ENCODE measurements at places on chromosomes 7 and 10.

DNA sequence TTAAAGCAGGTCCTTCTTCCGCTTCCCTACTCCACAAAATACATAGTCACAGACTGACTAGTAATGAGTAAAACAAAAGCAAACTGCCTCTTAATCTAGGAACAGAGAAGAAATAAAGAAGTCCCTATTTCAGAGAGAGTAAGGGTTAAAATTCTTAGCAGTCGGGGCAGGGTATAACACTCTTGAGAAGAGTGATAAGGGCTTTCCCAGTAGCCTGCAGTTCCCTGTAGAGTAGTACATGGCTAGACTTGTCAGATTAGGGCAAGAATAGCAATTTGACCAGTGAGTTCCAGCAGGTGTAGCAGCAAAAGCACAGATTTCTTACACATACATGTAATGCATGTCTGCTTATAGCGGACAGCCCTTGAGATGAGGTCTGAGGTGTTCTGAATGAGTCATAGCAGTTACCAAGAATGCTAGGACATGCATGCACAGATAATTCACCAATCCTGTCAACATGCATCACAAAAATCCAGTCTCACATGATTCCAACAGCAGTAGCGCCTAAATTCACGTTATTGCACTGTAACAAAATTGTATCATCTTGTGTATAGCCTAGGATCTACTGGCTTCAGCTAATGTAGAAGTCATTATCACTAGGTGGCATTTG lies 40.7 kb downstream of the BTRC start:
- DNase-seq, result no peak

DNA sequence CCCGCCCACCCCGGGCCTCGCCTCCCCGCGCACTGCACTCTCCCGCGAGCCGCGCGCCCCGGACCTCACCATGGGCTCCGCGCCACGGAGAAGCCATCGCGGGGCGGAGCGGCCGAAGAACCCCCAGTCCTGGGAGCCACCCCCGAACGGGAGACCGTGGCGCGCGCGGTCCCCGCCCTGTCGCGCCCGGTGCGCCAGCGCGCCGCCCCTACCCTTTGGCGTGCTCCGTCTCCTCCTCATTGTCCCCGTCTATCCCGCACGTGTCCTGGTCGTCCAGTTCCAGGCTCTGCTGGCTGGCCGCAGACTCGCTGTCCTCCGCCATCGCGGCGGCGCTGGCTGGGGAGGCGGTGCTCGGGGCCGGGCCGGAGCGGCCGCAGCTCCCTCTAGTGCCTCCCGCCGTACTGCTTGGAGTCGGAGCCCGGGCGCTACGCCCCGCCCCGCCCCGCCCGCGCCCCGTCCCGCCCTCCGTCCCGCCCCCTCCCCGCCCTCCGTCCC lies at the start of gene NMT2:
NMT2 (minus strand) TSS at position 403 of the 495 bp plus-strand sequence; CDS start at position 322, 81 bp downstream.
- DNase-seq, result no peak

DNA sequence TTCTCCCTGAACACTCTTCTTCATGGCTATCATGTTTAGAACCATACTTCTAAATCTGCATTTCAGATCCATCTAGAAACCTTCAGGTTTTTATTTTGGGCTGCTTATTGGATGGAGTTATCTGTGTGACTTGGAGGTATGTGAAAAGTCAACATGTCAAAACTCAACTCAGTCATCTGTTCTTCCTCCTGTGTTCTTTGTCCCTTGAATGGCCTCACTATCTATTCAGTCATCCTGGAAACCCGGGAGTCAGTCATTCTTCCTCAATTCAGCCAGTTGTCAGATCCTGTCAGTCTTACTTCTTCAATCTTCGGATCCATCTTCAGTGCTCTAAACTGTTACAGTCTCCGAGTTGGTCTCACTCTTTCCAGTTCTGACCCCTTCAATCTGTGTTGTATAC lies 52.2 kb downstream of the VKORC1L1 start:
- DNase-seq, result no peak

- peak; percentile 94 for DNase-seq
Measured at GRCh38 chr10:62082729-62083411, 181.4 kb downstream of the ARID5B start.

DNA sequence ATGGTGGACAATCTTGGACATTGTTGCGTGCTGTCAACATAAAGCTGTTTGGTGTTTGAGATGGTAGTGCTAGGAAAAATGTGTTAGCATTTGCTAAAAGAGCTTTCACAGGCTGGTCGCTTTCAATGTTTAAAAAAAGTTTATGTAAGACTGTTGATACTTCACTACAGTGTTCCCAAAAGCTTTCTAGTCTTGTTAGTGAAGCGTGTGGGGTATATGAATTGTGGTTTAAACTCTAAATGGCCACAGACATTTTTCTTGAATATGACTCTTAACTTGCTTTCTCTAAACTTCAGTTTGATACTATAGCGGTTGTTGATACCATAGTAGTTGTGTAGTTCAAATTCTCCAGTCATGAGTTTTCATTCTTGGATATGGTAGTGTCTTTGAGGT lies 44.9 kb downstream of the MCU start:
- DNase-seq, result no peak

DNA sequence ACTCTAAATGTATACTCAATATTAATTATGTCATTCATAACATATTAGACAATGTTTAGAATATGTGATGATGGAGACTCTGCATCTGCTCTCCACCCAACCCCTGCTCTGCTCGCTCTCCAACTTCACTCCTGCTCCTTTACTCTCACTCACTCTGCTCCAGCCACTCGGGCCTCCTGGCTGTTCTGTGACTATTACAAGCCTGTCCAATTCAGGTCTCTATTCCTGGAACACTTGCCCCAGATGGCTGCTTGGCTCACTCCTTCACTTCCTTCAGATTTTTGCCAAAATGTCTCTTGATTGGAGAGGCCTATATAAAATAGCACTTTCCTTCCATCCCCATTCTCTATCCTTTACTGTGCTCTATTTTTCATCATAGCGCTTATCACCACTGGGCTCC lies 84.8 kb downstream of the HBP1 start:
- no peak for DNase-seq

- DNase-seq, result no peak
Measured at GRCh38 chr7:138784692-138785091, 13.1 kb upstream of the TMEM213 start.

DNA sequence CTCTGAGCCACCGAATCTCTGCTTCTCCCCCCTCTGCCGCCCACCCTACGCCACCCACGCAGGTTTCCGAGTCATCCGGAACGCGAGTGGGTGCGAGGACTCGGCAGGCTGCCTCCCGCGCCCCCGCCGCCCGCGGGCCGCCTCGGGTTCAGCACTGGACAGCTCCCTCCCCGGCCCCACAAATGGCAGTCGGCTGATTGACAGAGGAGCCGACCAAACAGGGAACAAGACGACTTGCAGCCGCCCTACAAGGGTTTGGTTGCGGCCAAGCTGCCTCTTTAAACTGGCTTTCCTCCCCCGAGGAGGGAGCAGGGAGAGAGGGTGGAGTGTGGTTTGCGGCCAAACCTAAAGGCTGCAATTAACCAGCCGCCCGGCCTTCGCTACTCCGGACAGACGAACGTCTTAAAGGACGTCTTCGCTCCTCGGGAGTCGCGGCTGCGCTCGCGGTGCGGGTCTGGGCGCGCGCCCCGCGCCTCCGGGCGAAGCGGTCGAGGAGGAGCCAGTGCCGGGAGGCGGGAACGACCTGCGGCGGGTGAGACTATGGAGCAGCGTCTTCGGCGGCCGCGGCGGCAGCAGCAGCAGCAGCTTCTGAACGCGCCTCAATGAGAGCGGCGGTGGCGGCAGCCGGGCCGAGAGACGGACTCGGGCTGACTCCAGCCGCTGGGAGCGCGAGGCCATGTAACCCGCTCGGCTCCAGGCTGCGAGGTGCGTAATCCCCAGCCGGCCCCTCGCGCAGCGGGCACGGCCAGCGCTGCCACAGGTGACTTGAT lies at the start of gene GPR158:
GPR158 (plus strand) TSS at position 541 of the 770 bp plus-strand sequence. CDS start 420 bp downstream, outside the sequence.
- DNase-seq, result no peak

DNA sequence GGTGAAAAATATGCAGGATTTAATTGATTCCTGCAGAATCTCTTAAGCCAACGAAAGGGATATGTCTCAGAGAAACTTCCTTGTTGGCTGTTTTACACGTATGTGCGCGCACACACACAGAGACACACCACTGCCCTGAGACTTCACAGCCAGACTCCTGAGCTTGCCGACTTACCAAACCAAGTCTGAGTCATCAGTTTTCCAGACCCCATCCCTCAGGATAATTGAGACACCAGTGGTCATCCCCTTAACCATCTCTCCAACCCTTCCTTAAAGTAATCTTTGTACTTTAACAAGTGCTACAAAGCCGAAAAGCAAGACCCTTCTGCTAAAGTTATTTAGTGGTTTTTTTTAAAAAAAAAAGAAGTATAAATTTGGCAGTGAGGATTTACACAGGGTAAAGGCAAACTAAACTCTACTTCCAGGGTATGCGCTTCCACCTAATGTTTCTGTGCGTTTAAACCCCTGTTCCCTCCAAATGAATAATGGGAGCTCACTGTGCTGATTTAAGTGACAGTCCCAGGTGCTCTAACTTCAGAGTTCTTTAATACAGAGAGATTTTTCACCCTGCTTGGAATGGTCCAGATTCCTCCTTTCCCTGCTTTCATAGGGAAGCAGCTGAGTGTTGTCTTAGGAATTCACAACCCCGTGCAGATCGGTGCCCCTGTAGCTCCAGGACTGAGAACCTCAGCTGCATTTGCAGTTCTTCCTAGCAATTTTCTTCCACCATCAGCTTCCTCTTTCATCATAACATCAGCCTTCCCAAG lies 198.5 kb downstream of the INHBA start:
- no peak for DNase-seq

DNA sequence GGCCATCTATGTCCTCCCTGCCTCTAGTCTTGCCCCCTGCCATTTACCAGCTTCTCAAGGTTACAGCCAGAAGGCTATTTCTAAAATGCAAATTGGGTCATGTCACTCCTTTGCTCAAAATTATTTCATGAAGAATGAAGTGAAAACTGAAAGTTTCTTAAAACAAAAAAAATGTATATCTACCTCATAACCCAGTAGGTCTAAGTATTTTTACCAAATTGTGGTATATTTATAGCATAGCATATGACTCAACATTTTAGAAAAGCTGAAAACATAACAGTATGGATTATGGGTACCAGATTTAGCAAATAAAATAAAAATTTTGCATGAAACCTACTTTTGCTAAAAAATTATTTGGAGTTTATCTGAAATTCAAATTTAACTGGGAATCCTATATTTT lies 78.4 kb downstream of the SLC16A9 start:
- no peak for DNase-seq

- no peak for DNase-seq
Measured at GRCh38 chr7:557558-557881, 37.9 kb upstream of the PDGFA start.

DNA sequence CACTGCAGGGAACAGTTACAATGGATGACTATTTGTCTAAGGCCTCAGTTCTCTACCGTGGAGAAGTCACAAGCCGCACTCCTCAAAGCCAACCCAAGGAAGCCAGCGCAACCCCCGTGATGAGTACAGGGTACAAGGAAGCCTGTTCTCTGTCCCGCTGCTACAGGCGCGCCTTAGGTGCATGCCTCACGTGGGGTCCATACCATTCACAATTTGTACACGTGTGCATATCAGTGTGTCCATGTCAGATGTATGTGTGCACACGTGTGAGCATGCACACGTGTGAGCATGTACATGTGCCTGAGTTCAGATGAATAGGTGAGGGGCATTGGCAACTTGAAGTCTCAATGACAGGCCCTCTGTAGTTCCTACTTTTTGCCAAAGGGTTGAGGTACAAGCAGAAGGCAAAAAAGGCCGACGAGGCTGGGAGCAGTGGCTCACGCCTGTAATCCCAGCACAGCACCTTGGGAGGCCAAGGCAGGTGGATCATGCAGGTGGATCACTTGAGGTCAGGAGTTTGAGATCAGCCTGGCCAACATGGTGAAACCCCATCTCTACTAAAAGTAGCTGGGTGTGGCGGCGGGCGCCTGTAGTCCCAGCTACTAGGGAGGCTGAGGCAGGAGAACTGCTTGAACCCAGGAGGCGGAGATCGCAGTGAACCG lies 62.8 kb downstream of the CTBP2 start:
- DNase-seq, result no peak

DNA sequence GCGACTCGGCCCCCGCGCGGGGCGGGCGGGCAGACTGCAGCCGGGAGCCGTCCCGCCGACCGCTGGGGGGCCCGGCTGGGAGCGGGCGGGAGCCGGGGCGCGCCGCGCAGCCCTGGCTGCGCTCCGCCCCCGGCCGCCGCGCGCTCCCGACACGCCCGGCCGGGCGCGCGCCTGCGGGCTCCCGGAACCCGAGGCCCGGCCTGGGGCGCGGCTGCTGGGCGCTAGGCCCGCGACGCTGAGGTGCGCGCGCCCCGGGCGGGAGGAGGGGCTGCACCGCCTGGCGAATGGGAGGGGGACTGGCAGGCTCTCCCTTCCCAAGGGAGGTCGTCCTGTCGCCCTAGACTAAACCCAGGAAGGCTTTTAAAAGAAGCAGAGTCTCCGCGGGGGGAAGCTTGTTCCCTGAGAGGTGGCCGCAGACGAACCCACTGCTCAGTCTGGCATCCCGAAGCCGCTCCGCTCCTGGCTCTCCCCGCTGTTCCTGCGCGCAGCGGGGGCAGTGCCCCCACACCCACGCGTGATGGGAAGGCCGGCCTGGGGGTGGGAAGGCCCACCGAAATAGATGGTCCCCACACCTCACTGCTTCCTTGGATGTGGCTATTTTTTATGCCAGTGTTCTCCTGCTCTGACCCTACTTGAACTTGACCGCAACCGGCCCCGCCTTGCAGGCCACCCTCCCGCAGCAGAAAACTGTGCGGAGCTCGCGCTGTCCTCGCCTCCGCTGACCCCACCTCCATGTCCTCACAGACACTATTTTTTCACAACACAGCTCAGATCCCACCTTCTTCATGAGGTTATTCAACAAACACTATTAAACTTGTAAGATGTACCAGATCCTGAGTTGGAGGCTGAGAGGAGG lies at the start of gene VOPP1:
VOPP1 (minus strand) TSS at position 125 of the 856 bp plus-strand sequence. CDS start 178 bp downstream, outside the sequence.
- peak; percentile 67 for DNase-seq

GRCh38 chr10:124099604-124100003 lies 6.2 kb upstream of the CHST15 start:
- no peak for DNase-seq

DNA sequence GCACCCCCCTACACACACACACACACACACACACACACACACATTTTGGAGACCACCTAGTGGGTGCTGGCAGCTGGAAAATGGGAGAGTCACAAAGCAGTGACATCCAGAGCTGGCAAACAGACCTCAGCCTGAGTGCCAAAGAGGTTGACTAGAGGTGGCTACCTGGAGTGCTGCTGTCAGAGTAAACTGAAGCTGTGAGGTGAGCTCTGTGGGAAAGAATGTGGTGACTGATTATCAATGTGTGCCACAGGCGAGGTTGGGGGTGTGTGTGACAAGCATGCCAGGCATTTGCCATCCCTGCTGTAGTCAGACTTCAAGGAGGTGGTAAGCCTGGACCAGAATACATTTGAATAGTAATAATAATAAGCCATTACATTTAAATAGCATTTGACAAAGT lies 120.6 kb downstream of the SLIT1 start:
- no peak for DNase-seq

DNA sequence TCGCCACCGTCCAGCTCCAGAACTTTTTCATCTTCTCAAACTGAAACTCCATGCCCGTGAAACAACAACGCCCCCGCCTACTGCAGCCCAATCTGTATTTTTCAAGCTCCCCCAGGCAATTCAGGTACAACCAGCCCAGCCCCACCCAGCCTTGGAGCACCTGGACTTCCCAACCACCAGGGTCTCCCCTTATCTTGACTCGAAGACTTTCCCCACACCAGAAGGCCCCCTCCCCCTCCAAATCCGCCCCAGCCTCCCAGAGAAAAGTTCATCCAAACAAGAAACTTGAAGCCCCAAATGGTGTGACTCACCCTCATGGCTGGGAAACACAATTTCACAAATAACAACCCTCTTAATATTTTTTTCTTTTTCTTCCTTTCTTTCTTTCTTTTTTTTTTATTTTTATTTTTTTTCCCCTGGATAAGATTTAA lies 10.6 kb downstream of the ZCCHC24 start:
- DNase-seq, result no peak

All from CD4-positive, CD25-positive, alpha-beta regulatory T cell (primary cell).